ENCODE measurements at places on chromosomes 1 and 21.

GRCh38 chr1:174726167-174726879 lies 273.4 kb upstream of the CACYBP start:
- peak; percentile 2 for DNase-seq

- no peak for DNase-seq
Measured at GRCh38 chr1:145720556-145720877, 1.2 kb downstream of the CD160 start.

DNA sequence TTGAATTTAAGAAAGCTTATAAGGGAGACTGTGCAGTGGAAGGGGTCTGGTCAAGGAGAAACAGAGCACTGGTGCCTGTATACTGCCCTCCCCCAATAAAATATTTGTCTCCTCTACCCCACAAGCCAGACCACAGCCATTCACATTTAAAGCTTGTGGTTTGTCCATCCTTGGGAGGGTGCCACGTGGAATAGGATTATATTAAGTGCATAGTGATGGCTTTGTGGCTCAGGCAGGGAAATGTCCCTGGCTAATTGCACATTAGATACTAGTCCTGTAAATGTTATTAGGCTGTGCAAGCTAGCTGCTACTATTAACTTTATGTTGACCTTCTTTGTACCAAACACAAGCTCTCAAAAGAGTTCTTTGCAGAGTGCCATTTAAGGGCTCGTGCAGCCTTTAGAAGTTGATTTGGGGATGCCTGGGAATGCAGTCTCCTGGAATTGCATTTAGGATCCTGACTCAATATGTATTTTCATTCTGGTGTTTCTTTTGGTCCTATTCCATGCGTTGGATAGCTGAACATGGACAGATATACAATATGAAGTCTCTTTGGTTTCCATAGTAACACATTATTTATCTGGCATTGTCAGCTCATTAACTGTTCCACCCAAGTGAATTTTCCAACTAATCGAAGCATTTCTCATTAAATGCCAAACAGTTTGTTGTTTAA lies 210.6 kb downstream of the ROR1 start:
- no peak for DNase-seq

GRCh38 chr1:26814377-26814776 lies 12.1 kb upstream of the ZDHHC18 start:
- no peak for DNase-seq

GRCh38 chr1:216653001-216653400 lies 70.2 kb downstream of the ESRRG start:
- no peak for DNase-seq

- DNase-seq = no peak
Measured at GRCh38 chr1:176617881-176618280, 154.9 kb downstream of the PAPPA2 start.

DNA sequence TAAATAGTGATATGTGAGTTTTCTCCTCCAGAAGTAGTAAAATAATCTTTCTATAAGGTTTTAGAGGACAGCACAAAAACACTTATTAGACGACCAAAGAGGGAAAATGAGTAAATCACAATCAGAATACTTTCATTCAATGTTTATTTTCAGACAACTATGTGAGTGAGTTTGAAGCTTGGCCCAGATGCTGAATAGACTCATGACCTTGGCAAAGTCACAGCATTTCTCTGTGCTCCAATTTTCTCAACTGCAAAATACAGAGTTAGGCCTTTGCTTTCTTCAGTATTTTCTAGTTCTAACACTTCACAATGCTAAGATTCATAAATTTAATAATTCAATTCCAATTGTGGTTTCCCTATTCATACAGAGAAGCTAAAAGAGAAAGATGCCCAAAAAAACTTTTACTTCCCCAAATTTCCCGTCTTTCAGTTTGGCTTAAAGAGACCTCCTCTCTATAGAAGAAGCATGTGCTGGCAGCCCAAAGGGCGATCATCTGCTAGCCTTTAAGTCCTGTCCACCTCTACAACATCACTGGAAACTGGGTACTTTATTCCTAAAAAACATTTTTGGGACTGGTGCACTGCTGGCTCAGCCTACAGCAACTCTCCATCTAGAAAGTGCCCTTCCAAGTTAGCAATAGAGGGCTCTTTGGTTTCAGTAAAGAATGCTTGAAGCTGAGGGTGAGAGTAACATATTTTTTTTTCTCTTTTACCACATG lies 116.8 kb upstream of the GORAB start:
- no peak for DNase-seq

- DNase-seq = no peak
Measured at GRCh38 chr1:247914941-247915662, 5.0 kb upstream of the OR2T8 start.

DNA sequence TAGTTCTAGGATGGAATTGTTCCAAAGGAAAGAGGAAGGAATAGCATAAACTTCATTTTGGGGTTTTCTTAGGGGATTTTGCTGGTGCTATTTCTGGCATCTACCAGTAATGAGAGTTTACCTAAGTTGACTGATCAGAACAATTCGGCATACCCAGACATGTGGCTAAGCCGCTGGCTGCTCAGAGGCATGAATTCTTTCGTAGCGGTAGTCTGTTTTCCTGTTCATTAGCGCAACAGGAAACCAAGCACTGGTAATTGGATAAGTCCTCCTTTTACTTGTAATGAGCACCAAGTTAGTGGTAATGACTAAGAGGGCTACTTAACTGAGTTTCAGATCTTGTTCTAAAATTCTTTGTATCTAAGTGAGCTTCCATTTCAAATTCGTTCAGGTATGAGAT lies 38.6 kb downstream of the C21orf91 start:
- DNase-seq = peak; percentile 86

DNA sequence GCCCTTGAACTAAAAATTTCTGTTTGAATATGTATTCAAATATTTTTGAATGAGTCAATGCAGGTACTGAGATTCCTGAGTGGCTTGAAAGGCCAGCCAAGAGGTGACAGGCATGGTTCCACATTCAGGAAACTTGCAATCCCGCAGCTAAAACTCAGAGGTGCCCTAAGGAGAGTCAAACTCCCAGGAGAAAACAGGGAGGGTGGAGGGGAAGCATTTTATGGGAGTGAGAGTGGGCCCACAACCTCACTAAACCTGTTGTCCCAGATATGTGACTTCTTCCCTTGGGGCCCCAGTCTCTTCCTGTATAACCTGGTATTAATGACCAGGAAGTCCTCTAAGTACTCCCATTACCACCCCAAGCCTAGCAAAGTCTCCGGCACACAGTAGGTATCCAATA lies 189.6 kb downstream of the PLPP3 start:
- DNase-seq = no peak

DNA sequence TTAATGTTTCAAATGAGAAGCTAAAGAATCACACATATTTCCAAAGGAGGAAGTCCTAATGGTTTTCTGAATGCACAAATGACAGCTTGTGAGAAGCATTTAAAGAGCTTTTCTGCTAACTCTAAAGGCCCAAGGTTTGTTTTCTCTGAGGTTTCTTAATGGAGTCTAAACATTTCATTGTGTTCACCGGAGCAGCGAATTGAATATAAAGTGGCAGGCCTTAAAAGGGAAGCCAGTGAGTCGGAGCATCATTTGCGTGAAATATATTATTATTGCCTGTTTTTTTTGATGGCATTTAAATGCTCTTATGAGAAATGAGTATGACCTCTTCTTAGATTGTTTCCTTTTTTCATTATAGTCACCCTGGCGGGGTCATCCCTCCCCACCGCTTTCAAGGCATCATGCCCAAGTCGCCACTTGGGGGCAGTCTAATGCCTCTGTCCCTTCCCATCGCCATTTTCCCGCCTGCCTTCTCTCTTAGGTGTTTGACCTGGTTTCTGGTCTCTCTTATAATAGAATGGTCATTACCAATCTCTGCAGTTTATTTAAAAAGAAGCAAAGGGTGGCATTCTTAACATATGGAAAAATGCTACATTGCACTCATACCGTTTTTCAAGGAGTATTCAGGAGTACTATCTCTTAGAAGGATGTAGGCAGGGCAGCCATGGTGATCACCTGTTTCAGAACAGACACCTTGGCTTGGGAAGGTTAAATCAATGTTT lies 25.3 kb upstream of the OVAAL start:
- peak; percentile 52 for DNase-seq

DNA sequence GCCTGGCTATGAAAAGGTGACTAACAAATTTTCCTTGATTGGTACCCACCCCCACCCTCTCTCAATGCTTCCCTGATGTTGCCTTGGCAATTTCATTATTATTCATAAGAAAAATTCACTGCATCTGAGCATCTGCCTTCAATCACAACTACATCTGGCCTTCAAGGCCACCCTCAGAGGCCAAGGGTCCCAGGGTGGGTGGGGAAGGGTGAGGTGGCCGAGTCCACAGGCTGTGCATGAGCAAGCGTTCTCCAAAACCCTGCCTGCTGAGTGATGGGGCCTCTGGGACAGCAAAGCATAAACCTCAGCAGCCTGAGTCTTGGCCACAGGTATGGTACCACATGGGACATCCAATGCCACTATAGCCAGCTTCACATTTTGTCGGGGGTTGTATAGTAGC lies 198.7 kb downstream of the SLC35F3 start:
- no peak for DNase-seq

DNA sequence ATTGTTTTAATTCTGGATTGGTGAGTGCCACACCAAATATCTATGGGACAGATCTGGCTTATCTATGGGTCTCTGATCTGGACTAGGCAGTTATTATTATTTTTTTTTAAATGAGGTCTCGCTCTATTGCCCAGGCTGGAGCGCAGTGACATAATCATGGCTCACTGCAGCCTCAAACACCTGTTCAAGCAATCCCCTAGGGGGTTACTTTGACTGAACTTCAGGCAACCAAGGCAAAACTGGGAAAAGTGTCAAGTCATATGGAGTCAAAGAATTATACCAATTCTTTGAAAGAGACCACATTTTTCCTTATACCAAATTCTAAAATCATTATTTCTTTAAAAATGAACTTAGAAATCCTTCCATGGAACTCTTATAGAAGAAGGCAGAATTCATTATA lies 129.1 kb upstream of the HOOK1 start:
- no peak for DNase-seq

DNA sequence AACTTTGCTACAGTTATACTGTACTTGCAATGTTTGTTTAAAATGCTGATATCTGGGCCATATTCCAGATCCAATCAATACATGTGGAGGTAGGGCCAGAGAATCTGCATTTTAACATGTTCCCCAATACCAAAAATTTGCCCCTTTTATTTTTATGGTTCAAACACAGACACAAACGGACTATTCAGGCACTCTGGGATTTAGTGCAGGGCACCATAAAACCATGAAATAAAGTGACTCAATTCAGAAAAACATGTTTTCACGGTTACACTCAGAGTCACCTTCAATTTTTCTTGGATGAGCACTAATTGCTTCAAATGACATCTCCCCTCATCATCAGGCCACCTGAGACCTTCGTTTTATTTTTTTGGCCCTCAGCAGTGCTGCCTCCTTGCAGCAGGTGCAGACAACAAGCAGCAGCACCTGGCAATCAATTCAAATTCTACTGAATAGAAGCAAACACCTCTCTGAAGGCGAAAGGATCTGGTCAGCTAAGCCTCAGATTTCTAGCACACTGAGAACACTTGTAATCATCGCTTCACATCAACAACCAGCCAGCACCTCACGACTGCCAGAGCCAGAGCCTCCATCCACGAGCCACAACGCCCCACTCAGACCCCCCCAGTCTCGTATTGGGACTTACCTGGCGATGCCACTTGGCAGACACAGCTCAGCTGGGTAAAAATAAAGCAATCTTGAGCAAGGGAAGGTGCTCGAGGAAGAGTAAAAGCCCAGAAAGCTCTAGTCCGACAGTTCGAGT lies 1.1 kb downstream of the ERO1B start:
- DNase-seq = no peak

DNA sequence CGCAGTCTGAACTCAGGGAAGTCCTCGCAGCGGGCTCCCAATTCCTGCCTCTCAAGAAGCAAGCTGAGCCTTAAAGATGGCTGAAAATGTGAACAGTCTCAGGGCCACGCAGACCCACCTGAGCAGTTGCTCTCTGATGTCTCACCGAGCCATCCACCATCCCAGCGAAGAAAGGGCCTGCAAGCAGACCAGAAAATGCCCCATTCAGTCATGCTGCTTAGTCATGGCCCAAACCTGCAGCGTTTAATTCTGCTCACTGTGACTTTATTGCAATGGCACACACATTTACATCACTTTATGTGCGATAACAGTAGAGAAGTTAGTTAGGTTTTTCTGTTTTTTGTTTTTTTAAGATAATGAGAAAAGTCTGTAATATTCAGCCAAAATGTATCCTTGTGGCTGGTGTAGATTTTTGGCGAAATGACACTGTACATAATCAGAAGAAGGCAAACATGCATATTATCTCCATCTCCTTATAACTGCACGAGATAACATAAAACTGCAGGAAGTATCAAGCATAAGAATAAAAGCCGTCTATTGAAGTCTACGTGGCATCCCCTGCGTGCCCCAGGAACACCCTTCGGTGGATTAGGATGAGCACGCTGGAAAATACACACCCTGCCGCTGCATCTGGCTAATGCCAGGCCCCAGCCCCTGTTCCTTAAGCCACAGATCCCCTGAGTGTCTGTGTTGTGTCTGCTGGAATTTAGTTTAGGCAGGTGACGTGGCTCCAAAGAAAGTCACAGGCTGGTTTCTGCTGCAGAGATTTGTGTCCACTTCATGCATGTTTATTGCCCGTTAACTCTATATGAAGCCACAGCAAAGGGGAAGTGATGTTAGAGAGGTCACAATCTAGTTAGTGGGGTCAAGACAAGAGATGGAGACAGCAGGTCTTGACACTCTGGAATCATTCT lies 119.8 kb upstream of the IRF2BP2 start:
- DNase-seq = no peak

GRCh38 chr1:101496109-101496508 lies 259.3 kb downstream of the S1PR1 start:
- no peak for DNase-seq

DNA sequence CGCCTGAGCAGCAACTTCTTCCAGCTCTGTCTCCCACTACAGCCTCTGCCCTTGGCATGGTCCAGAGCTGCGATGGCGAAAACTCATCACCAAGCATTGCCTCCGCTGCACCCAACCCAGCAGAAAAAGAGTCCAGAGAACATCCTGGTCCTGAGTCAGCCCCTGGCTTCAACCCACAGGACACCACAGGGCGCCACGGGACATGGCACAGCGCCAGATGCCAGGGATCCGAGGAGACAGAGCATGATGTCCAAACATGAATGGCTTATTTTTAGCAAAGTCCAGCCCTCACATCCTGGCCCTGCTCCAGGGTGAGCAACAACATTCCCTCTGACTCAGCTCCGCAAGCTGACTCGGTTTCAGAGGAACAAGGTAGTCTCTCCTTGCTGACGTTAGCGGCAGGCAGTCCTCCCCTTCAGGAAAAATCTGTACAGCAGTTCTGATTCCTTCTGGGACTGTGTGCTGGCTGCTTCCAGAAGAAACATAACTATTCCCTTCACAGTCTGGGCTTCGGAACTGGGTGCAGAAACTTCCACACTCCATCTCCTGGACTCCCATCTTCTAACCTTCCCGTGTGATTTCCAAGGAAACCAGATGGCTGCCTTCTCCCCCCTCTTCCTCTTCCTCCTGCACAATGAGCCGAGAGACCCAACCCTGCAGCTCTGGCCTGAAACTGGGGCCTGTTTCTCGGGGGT lies 131.3 kb downstream of the TOMM20 start:
- no peak for DNase-seq

DNA sequence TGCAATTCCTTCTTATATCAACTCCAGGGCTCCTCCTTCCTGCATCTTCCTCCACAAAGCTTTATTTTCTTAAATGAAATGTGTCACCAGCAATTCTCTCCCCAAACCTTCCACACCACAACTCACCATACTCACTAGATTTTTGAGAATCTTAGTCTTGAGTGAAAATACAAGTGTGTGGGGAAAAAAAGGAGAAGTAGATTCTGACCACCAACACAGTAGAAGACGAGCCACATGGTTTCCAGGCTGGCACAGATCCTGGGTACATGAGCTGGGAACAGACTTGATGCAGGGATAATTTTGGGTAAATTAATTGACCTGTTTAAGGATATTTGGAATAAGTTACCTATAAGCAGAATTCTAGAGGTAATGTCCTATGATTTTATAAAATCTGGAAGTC lies 72.8 kb upstream of the KCNJ15 start:
- no peak for DNase-seq

All from CD4-positive, alpha-beta T cell treated with Interleukin-15 for 4 hours (primary cell).